Stimulated activated naive CD8-positive, alpha-beta T cell treated with anti-CD3 and anti-CD28 coated beads, Interleukin-15, Interleukin-2, amounts not matched to agents 100 U/mL and 50 U/mL, for 24 hours (primary cell): ENCODE measurements at places on chromosomes 12 and 14.

- no peak for DNase-seq
These were observed 2.0 kb upstream of the ATN1 start for GRCh38 chr12:6925540-6926279.

GRCh38 chr14:97592341-97592980 is 795.3 kb downstream of the VRK1 start:
- DNase-seq: no peak

DNA sequence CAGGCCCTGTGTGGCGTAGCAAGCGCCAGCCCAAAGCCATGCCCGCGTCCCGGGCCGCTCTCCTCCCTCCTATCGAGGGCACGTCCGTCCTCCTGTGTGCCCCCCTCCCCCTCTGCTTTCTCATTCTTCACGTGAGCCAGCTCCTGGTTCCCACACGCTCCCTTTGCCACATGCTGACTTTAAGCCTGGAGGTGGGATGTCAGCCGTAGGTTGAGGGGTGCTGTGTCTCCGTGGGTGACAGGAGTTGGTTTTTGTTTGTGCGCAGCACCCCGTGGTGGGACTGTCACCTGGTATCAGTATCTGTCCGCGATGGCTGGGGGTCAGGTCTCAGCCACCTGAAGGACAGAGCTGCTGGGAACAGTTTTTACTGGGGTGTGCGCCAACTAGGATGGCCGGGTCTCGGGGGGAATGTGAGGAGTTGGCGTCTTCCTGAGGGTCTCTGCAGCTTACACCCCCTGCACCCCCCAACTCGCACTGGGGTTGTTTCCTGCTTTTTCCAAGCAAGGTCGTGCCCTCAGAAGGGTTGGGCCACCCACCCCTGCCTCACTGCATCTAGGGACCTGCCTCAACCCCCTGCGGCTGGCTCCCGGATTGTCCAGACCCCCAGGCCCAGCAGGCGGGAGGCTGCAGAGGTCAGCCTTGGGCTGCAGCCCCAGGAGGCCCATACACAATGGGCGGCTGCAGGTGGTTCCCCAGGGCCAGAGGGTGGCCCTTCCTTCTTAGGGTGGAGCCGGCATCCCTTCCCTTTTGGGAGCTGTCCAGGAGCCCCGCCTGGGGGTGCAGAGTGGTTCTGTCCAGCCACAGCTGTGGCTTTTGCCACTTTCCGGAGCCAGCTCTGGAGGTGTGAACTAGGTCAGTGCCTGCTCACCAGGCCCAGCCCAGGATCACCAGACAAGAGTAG is 7.3 kb downstream of the ULK1 start:
- no peak for DNase-seq

- DNase-seq: no peak
These were observed 98.1 kb downstream of the ESR2 start for GRCh38 chr14:64196056-64196455.

GRCh38 chr12:6333566-6333965 is 8.3 kb downstream of the TNFRSF1A start:
- DNase-seq: peak; percentile 61

GRCh38 chr12:31835276-31835882 is 106.6 kb upstream of the AMN1 start:
- no peak for DNase-seq

- DNase-seq: no peak
These were observed 279.6 kb upstream of the TMEM132C start for GRCh38 chr12:127987199-127987901.

GRCh38 chr14:23787436-23787835 is 151.3 kb downstream of the DHRS2 start:
- DNase-seq: no peak

DNA sequence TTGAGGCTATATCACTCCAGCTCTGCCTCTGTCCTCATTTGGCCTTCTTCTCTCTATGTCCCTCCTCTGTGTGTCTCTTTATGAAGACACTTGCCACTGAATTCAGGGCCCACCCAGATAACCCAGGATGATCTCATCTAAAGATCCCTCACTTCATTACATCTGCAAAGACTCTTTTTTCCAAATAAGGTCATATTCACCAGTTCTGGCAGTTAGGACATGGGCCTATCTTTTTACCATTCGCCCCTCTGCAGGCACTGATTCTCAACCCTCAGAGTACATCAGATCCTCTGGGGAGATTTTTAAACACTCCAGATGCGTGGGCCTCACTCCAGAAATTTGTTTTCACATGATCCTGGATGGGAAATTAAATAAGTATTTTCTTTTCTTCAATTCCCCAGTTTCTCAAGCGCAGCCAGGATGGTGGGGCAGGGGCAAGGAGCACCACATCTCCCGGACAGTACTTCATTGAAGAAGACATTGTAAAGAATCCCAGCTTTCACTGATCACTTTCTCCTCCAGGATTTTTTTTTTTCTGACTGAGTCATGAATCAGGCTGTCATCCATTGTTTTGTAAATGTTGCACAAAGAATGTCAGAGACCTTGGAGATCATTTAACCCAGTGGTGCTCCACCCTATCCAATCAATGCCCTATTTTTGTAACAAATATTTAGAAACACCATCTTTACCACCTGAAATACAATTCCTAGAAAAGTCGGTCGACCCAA is 27.4 kb downstream of the CRACR2A start:
- DNase-seq: no peak

GRCh38 chr14:54797556-54797955 is 105.1 kb downstream of the GCH1 start:
- DNase-seq: no peak

DNA sequence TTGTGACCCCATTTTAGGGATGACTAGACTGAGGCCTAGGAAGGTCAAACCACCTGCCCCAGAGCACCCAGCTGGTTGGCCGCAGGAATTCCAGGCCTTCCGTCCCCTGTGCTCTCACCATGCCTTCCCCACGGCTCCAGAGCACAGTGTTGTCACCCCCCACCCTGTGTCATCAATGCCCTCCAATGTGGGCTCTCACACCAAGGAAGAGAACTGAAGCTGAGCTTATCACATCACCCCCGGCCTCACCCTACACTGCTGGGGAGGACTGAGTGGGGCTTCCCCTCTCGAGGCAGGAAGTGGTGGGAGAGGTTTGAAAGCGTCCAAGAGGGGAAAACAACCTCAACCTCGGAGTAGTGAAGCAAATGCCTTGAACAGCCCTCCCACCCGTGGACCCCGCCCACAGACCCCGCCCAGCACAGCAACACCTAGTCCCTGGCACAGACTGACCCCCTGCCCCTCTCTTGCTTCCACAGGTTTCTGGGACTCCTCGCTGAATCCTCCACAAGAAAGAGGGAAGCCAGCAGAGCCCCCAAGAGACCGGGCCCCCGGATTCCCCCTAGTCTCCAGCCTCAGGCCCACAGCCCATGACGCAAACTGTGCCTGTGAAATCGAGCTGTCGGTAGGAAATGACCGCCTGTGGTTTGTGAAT is 97.2 kb downstream of the LGMN start:
- DNase-seq: peak; percentile 86

GRCh38 chr12:124531281-124531745 is 36.1 kb downstream of the NCOR2 start:
- DNase-seq: no peak

DNA sequence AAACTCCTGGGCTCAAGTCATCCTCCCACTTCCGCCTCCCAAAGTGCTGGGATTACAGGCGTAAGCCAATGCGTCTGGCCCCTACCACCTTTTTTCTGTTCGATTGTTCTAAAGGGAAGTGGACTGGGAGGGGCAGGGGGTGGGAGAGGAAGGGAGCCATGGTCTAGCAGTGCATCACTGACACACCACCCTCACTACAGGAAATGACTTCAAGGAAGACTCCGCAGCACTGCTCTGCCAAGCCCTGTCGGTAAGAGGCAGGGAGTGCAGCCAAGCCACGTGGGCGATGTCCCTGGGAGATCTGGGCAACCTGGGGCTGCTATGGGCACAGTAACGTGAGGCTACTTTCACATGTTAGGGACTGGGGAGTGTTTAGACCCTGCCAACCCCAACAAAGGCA is 18.0 kb downstream of the LRRC74A start:
- peak; percentile 59 for DNase-seq

DNA sequence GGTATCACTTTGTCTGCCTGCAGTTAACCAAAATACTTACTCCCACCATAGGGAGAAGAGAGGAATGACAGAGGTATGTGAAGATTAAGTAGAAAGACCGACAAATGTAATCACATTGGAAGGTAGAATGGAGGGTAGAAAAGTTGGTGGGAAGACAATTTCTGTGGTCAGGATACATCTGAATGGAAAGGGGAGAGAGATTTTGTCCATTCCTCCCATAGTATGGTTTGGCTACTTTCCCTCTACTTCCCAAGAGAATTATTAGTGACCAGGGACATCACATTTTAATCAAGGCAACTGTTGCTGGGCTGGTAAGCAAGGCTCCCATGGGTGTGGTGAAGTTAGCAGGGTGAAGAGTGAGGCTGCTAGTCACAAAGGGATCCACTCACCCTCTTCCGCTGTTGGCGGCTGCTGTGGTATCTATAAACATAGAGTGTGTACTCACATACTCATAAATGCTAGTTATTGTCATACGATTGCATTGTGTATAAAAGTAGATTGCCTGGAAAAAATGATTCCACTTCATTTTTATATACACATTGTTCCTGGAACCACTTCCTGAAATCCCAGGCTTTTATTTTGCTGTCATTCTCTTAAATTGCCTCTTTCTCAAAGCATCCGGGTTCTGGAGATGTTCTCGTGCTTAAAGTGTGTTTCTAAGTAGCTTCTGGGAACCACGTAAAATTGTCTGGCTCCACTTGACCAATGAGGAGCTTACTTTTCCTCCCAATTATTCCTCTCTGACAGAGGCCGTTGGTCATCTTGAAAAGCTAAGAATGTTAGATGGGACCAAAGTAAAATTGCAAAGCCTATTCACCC is 413.1 kb downstream of the ZFP36L1 start:
- DNase-seq: no peak

DNA sequence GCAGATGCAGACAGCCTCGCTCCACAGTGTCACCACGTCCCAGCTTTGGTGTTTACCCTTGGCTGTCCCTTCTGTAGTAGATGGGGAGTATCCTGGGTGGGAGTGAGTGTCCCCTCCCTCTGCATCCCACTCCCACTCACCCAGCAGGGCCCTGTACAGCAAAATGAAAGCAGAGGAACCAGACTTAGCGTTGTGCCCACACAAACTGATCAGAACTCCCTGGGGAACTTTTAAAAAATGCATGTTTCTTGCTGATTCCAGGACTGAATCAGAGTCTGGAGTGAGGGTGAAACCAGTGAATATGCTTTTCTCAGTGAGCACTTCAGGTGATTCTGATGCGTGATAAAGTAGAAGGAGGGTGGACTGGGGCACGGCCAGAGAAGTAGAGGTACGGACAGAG is 2.9 kb downstream of the ACVRL1 start:
- DNase-seq: no peak

DNA sequence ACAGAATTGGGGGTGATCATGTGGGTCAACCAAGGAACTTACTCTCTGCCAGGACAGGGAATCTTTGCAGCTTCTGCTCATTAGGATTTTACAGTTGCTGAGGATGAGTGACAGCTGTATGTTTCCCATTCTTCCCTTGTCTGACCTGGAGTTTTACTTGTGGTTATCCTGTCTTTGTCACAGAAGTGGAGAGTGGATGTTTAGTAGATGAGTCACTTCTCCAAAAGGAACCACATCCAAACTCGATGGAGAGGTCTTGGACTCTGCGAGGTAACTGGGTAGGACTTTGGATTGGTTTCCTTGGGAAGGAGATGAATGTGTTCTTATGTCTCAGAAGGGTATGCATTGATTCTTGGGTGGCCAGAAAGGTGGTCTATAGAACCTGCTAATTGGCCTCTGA is 53.8 kb upstream of the USP44 start:
- no peak for DNase-seq

GRCh38 chr14:101226603-101227425 is 323.3 kb upstream of the RTL1 start:
- no peak for DNase-seq

DNA sequence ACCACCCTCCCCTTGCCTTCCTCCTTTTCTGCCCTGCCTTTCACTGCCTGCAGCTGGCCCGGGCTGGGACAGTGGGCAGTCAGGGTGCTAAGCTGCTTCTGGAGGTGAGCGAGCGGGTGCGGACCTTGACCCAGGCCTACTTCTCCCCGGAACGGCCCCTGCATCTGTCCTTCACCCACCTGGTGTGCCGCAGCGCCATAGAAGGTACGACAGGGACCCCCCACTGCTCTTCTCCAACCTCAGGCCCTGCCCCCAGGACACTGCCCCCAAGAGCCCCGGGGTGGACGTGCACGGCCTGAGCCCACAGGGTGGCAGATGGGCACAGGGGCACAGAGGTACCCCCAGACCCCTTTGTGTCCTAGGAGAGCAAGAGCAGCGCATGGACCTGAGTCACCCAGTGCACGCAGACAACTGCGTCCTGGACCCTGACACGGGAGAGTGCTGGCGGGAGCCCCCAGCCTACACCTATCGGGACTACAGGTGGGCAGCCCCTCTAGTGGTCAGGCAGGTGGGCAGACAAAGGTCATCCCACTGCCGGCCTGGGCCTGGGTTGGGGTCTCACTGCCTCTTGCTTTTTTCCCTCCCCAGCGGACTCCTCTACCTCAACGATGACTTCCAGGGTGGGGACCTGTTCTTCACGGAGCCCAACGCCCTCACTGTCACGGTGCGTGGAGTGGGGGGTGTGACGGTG is 3.2 kb upstream of the GNB3 start:
- no peak for DNase-seq

GRCh38 chr14:43204816-43205215 is 1302.3 kb downstream of the FSCB start:
- no peak for DNase-seq

DNA sequence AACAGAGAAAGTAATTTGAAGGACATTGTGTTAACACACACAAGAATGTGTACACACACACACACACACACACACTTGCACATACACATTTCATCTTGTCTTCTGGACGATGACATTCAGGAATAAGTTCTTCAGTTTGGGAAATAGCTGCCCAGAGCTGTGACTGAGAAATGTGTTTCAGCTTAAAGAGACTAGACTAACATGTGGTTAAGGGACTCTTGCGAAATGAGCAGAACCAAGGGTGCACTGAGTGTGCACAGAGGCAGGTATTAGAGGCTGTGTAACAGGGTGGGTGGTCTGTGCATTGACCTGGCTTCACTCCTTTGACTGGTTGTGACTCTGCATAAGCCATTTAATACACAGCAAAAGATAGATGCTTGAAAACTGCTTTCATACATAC is 29.4 kb upstream of the KCNA5 start:
- no peak for DNase-seq

- no peak for DNase-seq
These were observed 362.3 kb upstream of the NOVA1 start for GRCh38 chr14:26959972-26960660.

- DNase-seq: no peak
These were observed 633 bp downstream of the TC2N start for GRCh38 chr14:91866511-91867295.

- DNase-seq: no peak
These were observed 690.5 kb downstream of the C12orf50 start for GRCh38 chr12:87338681-87339080.

GRCh38 chr14:74478996-74479635 is 14.0 kb downstream of the NPC2 start:
- no peak for DNase-seq

GRCh38 chr12:120229487-120230325 is 28.8 kb upstream of the RPLP0 start:
- DNase-seq: no peak

GRCh38 chr14:38207377-38207735 is 348 bp upstream of the SSTR1 start:
- DNase-seq: no peak

GRCh38 chr12:63928305-63928704 is 83.8 kb downstream of the SRGAP1 start:
- no peak for DNase-seq
